SW480 (cell line): ENCODE measurements at places on chromosomes 12 and 14.

DNA sequence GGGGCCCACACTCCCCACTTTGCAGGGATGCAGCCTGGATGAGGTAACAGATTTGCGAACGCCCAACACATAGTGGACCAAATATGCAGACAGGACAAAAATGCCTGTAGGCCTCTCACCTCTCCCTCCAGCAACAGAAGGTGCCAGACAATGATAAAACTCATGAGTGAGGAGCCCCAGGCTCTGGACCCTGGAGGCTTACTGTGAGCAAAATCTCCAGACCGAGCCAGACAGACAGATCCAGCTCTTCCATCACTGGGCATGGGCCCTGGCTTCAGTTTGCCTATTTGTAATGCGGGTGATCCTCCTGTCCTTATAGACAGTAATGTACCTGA is 42.3 kb downstream of the IRF2BPL start:
- DNase-seq, result no peak

DNA sequence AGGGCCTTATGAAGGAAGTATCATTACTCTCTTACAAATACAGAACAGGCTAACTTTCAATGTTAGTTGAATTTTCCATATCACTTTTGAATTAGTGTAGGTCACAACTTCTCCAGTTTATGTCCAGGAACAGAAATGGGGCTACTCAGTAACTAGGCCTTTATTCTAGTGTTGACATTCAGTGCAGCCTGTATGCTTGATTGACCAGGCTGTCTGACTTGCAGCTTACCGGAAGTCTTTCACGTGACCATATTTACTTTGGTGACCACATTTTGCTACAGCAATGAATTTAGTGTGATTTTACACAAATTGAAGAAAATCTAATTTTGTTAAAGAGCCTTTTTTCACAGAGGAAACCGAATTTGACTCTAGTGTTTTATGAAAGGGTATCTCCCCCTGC is 12.4 kb downstream of the MTERF2 start:
- no peak for DNase-seq

DNA sequence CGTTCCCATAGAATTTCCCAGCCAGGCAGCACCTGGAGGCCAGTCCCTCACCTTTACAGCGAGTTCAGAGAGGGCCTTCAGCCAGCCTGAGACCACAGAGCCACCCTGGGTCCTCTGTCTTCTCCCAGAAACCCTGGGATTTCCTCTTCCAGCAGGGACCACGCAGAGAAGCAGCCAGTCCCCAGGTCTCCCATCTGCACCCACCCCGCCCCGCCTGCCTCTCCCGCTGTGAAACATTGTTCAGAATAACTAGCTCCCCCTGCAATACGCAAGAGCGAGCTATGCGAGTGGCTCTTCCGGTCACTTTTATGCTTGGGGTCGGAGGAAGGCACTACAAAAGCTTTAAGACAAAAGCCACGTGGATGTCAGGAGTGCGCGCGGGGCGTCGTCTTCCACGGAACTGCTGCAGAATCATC is 77.8 kb downstream of the SERPINA3 start:
- DNase-seq, result no peak

DNA sequence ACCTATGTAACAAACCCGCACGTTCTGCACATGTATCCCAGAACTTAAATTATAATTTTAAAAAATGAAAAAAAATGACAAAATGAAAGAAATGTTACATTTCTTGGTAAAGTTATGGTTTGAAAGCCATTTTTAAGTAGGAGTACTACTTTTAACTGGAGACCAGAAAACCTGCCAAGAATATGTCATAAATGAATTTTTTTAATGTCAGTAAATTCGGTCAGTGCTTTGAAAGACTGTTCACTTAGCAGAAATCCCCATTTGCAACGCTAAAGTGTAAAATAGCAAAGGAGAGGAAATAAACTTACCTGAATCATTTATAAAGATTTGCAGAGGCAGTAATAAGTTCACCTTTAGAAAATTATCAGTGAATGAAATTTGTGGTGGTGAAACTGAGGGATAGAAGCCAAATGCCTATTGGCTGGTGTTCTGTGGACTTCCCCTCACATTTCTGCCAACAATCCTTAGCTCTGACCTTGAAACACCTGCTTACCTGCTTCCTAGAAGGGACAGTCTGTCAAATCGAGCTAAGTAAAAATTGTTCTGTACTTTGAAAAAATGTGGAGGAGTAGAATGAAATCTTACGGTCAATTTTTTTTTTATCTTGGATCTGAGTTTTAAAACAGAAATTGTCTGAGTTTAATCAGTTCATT is 714.2 kb downstream of the SLC6A15 start:
- DNase-seq, result no peak

DNA sequence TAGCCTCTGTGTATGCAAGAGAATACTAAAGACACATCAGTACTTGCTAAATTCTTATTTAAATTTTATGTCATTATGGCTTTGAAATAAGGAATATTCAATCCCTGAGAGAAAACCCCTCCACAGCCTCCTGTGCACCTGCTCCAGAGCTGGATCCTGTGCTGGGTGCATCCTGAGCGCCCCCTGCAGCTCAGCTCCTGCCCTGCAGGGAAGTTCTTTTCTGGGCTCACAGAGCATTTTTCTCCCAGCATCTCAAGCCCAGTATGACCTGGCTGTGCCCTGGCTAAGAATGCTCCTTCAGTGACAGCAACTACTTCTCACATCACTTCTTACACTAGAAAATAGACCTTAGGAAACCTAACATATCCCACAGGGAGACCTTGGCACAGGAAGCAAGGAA is 1211.7 kb downstream of the TMEM121 start:
- DNase-seq, result no peak

DNA sequence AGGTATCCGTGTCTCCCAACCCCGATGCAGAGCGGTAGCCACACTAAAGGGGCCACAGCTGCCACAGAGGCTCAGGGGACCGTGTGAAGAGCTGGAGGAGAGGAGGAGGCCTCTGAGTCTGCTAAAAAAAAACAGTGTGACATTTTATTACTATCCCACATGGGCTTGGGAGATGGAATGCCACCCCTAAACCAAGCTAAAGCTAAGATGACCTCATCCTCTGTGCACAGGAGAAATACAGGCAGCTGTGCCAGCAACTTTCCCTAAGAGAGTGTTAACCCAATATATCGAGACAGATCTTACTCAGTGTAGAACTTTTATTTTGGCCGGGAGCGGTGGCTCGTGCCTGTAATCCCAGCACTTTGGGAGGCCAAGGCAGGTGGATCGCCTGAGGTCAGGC is 18.0 kb downstream of the BCL2L14 start:
- DNase-seq, result no peak

DNA sequence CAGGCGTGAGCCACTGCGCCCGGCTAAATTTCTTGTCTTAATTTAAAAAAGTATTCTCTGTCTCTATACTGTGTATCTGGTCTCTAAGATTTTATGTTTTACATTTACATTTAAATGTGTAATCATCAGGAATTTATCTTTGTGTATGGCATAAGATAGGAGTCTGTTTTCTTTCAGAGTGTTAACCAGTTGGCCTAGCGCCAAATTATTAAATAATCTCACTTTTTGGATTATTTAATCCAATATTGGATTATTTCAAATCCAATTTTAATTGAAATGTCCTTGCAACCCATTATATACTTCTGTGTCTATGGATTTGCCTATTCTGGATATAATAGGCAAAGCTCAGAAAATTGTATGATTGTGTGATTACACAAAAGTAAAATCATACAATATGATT is 45.0 kb downstream of the BAZ2A start:
- no peak for DNase-seq

DNA sequence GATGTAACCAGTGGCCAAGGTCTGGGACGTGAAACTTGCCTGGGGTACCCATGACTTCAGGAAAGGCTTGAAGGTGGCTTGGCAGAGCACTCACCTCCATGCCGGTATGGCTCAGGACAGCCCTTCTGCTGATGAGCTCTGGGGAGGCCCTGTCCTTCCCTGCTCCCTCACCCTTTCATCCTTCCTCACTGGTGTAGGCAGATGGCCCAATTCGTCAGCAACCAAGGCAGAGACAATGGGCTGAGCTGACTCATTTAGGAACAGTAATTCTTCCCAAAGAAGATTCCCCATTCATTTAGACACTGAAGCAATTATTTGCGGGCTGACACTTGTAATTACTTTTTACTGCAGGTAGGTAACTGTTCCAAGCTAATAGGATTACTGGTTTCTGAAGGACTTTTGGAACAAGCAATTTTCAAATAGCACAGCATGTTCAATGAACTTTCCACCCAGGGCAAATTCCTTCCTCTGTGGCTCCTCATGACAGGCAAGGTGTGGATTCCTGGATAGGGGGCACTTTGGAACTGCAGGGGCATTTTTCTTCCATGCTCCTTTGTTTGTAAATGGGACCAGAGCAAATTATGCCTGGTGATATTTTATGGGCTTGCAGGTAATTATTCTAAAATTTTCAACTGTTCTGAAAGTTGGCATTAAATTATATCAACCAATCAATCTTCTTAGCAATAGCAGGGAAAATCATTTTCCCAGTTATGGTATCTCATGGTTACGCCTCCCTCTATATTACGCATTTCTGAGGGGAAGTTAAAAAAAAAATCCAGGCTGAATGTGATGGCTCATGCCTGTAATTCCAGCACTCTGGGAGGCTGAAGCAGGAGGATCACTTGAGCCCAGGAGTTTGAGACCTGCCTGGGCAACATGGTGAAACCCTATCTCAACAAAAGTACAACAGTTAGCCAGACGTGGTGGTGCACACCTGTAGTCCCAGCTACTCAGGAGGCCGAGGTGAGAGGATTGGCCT is 24.1 kb upstream of the NRDE2 start:
- DNase-seq, result no peak

DNA sequence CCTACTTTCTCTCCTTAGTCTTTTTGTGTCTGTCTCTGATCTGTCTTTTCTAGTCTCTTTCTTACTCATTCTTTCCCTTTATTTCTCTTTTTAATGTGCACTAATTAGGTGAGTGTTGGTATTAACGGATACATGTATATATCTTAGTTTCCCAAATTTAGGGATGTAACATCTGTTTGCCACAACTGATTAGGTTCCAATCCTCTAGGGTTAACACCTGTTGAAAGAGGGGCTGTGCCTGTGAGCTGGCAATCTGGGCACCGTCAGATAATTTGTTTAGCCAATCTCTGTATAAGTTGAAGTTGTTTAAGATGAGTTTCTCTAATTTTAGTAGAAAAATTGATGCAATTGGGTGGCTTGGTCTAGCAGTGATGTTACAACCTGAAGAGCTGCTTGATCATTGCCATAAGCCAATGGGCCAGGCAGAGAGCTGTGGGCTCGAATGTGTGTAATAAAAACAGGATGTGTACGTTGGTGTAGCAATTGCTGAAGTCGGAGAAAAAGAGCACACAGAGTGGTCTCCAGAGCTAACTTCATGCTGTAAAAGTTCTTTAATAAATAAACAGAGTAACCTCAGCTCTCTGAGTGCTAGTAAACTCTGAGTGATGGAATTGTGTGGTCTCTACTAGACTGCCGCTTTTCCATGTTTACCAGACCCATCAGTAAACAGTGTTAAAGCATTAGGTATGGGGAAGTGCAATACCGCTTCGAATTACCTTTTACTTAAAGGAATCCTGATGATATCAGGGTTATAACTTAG is 18.3 kb upstream of the LYZ start:
- no peak for DNase-seq

DNA sequence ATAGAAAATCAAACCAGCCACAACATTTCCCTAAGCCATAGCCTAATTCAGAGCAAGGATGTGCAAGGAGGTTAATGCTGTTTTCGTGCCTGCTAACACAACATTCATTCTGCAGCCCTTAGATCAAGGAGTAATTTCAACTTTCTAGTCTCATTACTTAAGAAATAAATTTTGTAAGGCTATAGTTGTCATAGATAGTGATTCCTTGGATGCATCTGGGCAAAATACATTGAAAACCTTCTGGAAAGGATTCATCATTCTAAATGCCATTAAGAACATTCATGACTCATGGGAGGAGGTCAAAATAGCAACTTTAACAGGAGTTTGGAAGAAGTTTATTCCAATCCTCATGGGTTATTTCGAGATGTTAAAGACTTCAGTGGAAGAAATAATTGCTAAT is 283.2 kb downstream of the RPAP3 start:
- no peak for DNase-seq

- DNase-seq, result no peak
Observed at GRCh38 chr12:128789356-128789929, 34.3 kb downstream of the SLC15A4 start.

GRCh38 chr14:34781242-34781641 is 66.8 kb upstream of the CFL2 start:
- no peak for DNase-seq

GRCh38 chr14:20415782-20416206 is 2.5 kb upstream of the TEP1 start:
- DNase-seq, result peak; percentile 62

- DNase-seq, result peak; percentile 79
Observed at GRCh38 chr12:26298785-26299621, 103.6 kb downstream of the SSPN start.

DNA sequence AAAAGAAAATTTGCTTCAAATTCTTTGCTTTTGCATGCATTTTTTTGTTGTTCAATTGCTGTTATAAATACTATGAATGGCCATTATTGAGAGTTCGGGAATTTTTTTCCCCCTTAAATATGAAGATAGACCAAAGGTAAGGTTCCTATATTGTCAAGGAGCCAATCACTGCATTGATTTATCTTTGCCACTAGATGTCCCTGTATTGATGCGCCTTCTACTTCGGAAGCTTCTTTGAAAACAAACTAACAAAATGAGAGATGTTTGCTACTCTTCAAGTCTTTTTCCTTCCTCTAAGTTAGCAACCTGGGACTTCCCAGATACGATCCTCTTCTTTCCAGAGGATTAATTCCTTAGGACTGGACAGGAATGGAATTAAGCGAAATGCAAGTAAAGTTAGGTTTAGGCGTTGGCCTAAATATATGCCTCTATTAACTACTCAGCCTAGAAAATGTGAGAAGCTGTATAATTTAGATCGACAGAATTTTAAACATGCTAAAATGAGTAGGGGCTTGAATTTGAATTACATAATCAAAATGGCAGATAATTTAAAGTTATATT is 318.1 kb downstream of the AEBP2 start:
- DNase-seq, result peak; percentile 66

- no peak for DNase-seq
Observed at GRCh38 chr12:659090-659683, 4.1 kb downstream of the NINJ2 start.

- no peak for DNase-seq
Observed at GRCh38 chr12:43551971-43552559, at the start of gene ADAMTS20. ADAMTS20 (minus strand) TSS chr12:43552203; CDS start chr12:43551921, 282 bp downstream.

- no peak for DNase-seq
Observed at GRCh38 chr14:51575349-51576116, 76.2 kb upstream of the FRMD6 start.

- no peak for DNase-seq
Observed at GRCh38 chr12:7834701-7835100, 38.0 kb downstream of the SLC2A14 start.

- no peak for DNase-seq
Observed at GRCh38 chr14:95222870-95223398, 65.6 kb upstream of the DICER1 start.
